ENCODE measurements at places on chromosomes 1 and 21.

DNA sequence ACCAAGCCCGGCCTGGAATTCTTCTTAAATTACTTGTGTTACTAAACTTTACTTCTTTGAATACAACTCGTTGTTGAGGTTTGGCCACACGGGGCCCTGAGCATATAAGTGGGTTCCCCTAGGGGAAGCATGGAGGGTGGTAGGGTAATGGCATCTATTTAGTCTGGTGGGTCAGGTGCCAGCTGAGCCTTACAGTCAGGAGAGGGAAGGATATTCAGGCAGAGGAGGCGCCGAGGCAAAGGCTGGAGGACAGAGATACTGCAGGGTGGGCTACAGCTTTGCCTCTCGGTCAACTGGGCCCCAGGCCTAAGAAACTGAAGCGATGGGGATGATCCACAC lies 424 bp upstream of the NECAP2 start:
- no peak for DNase-seq

DNA sequence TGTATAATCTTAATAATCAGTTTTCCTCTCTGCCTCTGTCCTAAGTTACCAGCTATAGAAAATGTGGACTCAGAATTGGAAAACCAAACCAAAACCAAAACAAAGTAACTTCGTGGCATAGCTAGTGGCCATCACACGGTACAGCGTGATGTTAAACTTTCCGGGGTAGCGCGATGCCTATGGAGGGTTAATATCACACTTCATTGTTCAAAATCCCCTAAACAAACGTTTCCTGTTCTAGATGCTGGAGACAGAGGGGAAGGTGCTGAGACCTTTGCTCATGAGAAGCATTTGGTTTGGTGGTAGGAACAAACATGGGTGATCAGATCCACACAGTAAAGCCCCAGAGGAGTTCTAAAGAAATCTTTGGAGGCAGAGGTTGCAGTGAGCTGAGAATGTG lies 4.9 kb downstream of the AADACL4 start:
- no peak for DNase-seq

GRCh38 chr1:22410928-22411495 lies 40.6 kb upstream of the ZBTB40 start:
- no peak for DNase-seq

DNA sequence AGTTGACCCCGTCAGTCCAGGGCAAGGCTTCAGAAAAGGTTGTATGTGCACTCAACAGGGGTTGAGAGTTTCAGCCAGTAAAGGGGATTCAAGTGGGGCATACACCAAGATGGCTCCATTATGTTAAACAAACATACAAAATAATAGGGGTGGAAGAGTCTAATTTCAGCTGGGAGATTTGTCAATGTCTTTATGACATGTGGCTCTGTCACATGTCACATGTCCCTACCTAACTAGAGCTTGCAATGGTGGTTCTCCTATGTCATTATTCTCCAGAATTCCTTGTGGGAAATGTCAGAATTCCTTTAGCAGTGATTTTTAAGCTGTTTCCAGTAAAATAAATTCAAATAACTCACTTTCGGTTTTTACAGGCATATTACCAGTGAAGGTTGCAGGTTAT lies 392.0 kb upstream of the ADGRL4 start:
- DNase-seq, result no peak

GRCh38 chr1:186828611-186829454 lies at the start of gene PLA2G4A:
Gene PLA2G4A, plus strand, starts transcription at chr1:186828949. Its CDS starts 25,406 bp downstream, at chr1:186854355.
- no peak for DNase-seq

DNA sequence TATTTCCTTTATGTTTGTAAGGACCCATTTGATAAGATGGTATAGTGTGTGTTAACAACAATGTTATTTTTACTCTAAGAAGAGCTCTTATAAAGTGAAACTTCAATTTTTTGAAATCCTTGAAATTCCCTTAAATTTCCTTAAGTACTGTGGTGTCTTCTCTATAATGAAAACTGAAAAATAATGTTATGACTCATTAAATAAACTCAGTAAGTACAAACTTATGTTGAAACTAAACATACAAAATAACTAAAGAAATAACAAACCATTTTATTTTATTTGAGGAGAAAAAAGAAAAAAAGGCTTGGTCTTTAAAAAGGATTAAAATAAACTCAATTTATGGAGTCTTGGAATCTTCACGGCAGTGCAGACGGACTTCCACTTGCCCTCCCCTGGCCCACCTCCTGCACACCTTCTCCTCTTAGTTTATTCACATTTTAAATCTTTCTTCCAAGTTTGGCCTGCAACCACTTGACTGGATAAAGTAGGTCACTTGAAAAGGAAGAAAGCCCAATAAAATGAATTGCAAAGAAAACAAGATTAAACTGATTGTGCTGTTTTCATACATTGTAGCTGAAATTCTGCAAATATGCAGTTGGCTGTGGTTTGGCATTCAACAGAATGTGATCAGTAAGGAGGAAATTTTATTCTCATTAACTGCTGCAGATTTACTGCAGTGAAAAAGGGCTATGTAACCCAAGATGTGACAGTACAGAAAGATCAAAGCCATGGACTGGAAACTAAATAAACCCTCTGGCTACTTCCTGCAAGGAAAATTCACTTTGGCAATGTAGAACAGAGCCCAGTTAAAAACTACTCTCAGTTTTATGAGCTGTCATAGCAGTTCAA lies 48.5 kb upstream of the SCYL3 start:
- DNase-seq, result no peak

GRCh38 chr1:175894581-175894980 lies 151.2 kb upstream of the TNR start:
- no peak for DNase-seq

- DNase-seq, result no peak
Observed at GRCh38 chr1:156578055-156578454, 1.5 kb upstream of the TTC24 start.

- no peak for DNase-seq
Observed at GRCh38 chr1:179169616-179170467, 59.6 kb downstream of the ABL2 start.

- DNase-seq, result no peak
Observed at GRCh38 chr21:43758811-43759210, 17.3 kb downstream of the CSTB start.

DNA sequence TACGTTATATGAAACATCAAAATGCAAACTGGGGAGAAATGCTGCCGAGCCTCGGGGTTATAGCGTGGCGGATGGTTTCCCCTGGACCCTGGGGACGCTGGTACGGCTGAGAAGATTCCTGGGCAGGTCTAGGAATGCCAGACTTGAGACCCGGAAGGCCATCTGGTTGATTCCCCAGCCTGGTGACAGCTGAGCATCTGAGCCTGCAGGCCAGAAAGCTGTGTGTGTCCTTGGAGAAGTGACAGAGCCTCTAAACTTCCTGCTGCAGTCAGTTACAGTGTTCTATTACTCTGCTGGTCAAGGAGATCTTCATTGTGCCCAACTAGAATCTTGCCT lies 2.3 kb downstream of the VASH2 start:
- no peak for DNase-seq

DNA sequence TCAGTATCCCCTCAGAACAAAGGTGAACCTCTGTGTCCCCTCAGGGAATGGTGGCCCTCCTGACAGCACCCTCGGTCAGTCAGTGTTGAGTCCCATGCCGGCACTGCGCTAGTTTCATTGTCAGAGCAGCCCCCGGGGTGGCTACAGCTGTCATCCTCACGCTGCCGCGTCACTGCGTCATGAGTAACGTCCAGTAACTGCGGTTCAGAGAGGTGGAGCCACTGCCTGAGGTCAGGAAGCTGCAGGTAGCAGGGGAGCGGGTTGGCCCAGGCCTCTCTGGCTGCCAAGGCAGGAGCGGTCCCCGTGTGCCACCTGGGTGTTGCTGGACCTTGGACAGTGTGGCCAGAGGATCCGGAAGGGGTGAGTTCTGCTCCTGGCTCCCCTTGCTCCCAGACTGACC lies 20.2 kb upstream of the WNT4 start:
- DNase-seq, result no peak

- DNase-seq, result no peak
Observed at GRCh38 chr1:19139711-19140110, 70.4 kb downstream of the UBR4 start.

DNA sequence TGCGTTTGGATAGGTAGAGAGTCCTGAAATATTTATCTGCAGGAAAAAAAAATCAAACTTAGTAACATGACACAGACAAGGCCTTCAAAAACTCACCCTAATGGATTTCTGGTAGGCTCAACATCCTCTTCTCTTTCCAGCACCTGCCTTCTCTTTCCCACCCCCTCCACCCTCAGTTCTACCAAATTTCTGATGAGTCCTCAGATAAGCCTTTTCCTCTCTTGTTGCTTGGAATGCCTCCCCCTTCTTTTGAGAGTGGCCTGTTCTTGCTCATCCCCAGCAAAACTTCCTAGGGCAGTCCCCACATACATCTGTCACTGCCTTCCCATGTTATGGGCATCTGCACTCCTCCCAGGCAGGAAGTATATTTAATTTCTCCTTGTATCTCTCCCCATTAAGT lies 7.6 kb upstream of the LBR start:
- no peak for DNase-seq

DNA sequence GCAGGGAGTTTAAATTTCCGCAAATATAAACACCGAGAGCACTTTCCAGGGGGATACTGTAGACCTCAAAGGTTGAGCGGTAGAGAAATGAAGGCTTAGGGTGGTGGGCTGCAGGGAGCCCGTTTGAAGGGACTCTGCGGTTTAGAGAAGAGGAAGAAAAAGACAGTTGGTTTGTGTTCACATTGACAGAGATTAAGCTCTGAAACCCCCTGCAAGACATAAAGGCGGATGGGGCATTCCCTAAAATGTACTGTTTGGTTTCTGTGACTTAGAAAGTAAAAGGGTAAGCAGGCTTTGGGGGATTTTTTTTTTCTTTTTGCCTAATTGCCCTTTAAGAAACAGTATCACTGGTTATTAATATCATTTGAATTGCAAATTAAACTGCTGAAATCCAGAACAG lies 1.3 kb downstream of the KAZN start:
- no peak for DNase-seq

DNA sequence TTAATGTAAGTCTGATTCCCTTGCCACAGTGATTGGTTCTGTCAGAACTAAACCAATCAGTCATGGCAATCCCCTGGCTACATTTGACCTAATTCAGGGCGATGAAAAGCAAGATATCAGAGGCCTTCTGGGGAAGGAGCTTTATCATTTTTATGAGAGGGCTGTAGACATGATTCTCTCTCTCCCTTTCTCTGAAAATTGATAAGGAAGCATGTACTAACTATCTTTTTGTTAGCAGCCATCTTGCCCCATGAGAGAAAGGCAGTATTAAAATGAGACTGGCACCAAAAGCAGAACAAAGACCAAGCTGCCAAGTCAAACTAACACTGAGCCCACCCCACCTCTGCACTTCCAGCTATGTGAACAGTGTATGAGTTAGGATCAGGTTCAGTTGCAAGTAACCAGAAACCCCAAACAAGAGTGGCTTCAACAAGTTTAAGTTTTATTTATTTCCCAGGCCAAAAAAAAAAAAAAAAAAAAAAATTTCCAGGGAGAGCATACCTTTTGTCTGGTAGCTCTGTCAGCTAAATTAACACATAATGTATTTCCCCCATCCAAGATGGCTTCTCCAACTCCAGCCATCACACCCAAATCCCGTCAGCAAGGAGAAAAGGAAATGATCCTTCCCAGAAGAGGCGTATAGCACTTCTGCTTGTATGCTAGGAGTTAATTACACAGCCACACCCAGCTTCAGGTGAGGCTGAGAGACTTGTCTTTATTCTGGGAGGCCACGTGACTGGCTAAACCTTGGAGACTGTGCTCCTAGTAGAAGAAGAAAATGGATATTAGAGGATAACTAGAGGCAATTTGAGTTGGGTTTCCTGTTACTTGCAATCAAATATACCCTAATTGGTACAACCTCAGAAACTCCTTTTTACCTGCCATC lies 105.8 kb upstream of the RALGPS2 start:
- DNase-seq, result no peak

DNA sequence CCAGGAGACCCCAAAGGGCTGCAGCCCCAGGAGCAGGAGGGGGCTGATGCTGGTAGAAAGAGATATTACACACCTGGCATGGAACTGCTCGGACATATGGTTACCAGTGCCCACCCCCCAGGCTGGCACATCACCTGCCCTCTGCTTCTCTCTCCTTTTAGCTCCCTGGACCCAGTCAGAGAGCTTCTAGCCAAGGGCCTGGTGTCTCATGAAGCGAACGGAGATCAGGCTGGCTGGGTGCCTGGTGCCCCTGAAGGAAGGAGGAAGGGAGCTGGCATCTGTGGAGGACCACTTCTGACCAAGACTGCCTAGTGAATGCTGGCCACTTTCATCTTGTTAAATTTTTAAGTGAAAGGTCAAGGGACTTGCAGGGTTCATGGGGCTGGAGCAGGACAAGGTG lies 53.1 kb downstream of the FOXO6 start:
- DNase-seq, result no peak

GRCh38 chr1:211640301-211640630 lies 35.2 kb downstream of the NEK2 start:
- DNase-seq, result no peak

DNA sequence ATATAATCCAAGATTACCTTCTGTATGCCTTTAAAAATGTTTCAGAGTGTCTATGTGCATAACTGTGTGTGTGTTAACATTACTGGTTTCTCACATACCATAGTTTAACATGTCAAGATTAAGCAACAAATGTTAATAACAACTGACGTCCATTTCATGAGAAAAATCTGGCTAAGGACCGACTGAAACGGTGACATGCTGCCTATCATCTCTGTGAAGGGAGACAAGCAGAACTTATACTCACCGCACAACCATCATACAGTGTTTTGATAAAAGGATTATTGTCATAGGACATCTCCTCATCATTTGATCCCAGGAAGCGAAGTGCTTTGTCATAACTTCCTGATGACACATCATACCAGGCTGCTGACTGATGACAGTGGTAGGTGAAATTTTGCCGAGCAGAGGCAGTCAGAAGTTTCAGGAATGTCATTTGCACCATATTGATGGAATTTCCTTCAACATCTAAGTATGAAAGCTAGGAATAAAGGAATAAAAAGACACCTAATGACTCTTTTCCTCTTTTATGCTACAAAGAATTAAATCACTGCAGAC lies 228.8 kb downstream of the COL11A1 start:
- no peak for DNase-seq

GRCh38 chr1:89938171-89939055 lies 56.5 kb upstream of the ZNF326 start:
- DNase-seq, result no peak

- no peak for DNase-seq
Observed at GRCh38 chr1:26156285-26157038, 2.4 kb upstream of the FAM110D start.

GRCh38 chr1:214475331-214475730 lies 76.1 kb downstream of the PTPN14 start:
- no peak for DNase-seq

GRCh38 chr1:218529646-218530300 lies 184.6 kb downstream of the TGFB2 start:
- DNase-seq, result no peak

DNA sequence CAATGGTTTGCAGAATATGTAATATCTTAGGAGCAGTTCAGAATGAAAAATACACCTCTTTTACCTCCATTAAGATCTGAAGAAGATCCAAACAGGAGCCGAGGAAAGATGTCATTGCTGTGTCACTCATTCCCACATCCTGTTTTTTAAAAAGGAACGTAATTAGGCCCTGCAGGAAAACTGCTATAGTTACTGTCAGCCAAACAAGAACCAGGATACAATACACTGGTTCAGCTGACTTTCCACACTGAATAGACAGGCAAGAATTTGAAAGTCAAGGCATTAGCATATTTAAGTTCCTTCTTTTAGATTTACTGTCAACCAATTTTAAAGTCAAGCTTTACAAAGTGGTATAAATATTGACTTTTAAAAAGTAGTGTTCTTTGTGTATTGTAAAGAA lies 63.8 kb downstream of the IARS2 start:
- no peak for DNase-seq

All from liver (tissue), 10 donors.